ENCODE measurements at places on chromosomes 7 and 10. TPM values are rescaled to one million over a fixed set of nuclear protein-coding genes. Genes with fewer than 3 reads are reported as not detected.

The ALOX5 gene
- 4.1 TPM for polyA plus RNA-seq

The GIMAP1 gene
- 75.4 TPM for polyA plus RNA-seq

The PDK4 gene
- polyA plus RNA-seq = not detected

DNA sequence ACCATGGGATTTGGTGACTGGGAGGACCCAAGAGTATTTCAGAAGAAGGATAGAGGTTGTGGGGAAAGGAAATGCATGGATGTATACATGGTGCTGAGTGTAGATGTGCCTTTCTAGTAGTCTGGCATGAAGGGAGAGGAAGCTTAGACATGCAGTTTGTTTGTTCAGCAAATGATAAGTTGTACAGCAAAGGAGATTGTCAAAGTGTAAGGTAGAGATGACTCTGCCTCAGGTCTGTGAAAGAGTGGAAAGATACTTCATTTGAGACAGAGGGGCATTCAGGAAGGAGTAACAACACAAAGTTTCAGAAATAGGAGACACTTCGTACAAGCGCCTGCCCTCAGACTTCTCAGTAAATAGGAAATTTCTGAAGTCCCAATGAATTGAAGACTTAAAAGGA lies 152.3 kb downstream of the CELF2 start:
- DNase-seq = no peak

DNA sequence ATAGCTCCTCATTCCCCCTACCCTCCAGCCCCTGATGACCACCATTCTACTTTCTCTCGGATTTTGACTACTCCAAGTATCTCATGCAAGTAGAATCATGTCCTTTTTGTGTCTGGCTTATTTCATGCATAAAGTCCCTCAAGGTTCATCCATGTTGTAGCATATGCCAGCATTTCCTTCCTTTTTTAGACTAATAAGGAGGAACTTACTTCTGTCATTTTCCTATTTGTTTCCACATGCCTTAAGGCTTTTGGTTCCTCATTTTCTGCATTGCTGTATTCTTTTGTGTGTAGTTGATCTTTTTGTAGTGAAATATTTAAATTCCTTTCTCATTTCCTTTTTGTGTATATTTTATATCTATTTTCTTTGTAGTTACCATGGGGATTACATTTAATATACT lies 376.9 kb downstream of the CALN1 start:
- DNase-seq = no peak
